Caudate nucleus (tissue), 63 donors: ENCODE measurements at places on chromosomes 5 and 9.

DNA sequence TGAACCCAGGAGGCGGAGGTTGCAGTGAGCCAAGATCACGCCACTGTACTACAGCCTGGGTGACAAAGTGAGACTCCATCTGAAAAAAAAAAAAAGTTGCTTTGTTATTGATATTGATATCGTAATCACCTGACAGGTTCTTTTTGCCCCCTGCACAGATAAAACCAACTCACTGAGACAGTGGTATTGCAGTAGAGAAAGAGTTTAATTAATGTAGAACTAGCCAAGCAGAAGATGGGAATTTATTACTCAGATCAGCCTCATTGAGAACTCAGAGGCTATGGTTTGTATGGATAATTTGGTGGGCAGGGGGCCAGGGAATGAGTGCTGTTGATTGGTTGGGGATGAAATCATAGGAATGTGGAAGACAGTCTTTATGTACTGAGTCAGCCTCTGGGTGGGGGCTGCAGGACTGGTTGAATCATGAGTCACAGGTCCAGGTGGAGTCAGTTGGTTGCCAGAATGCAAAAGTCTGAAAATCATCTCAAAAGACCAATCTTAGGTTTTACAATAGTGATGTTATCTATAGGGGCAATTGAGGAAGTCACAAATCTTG lies 35.8 kb upstream of the MEGF10 start:
- DNase-seq: no peak

DNA sequence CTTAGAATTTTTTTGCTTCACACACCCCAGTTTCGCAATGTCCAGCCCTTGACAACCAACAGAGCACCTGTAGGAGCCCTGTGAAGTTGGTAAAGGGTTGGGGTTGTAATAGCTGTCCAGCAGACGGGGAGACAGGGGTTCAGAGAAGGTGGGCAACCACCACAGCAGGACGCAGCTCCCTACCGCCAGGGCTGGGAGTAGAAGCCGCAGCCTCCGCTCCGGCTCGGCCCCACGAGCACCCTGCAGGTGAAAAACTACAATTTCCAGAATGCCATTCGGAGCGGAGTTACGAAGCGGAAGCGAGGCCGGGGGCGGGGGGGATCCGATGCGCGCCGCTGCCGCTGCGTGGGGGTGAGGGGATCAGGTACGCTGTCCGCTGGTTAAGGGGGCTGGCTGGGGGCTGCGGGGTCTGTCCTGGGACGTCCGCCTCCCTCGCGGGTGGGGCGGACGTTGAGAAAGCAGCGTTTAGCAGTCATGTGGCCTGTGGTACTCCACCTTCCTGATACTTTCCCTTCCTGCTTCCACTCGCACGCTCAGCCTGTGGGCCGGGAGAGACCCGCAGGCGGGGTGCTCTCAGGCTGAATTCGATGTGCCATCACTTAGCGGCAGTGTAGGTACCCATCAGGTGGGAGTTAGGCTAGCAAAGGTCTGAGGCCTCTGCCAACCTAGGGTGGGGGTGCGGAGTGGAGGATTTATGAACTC lies at the start of gene TRMT10B:
TSS of gene TRMT10B (plus strand) at position 317 of the 702 bp plus-strand sequence. CDS start 8,127 bp downstream, outside the sequence.
- peak; percentile 61 for DNase-seq

DNA sequence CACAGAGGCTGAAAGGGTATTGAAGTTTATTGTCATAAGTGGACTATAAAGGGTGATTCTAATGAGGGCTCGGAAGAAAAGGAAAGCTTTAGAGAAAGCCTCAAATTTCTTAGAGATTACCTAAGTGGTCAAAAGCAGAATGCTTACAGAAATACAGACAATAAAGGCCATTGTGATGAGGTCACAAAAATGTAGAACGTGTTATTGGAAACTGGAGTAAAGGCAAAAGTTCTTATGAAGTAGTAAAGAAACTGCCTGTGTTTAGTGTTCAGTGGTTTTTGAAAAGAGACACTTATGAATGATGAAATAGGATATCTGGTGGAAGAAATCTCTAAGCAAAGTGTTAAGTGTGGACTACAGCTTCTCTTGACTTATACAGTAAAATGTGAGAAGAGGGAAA lies 726.9 kb downstream of the DNAH5 start:
- no peak for DNase-seq

DNA sequence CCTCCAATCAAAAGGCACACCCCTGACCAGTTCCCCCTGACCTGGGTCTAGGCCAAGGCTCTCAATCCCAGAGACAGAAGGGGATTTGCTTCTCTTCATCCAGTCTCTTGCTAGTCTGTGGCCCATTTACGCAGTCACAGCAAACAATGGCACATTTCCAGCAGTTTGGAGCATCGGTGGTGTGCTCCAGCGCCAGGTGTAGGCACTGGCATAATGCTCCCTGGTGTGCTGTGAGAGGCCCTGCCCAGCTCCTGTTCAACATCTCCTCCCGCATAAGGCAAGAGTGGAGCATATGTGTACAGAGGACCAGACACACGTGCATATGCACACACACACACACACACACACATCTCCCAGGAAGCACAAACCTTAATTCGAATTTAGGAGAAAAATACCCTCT lies 79.5 kb upstream of the ERCC6L2 start:
- no peak for DNase-seq

DNA sequence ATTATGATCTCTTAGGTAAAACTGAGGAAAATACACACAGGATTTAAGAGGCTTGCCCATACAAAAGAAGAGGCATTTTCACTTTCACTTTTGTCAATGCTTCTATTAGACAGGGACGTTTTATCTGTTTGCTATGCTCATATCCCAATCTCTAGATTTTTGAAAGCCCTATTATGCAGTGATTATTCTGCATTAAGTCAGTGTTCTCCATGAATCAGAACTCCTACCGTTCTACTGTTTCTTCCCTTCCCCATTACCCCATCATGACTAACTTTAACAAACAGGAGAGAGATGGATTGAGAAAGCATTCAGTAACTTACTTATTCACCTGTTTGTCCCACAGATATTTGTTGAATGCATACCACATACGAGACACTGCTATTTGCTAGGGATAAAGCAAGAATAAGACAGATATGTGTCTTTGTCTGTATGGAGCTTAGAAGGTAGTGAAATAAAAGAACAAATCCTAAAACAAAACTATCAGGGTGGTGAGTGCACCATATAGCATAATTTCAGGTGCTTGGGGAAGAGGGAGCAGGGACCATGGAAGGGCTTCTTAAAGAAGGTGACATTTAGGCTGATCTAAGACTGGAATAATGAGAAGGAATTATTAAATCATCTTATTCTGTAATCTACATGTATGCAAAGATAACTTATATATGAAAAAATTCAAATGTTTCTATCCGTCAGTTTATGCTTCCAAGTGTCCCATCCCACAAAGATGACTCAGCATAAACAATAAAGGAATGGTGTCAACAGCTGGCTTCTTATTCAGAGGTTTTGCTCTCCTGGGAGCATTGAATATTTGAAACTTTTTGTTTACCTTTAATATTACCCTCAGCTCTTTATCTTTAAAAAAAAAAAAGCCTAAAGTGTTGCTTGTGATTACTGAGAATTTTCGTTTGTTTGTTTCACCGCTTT lies 328.1 kb downstream of the HINT1 start:
- no peak for DNase-seq

DNA sequence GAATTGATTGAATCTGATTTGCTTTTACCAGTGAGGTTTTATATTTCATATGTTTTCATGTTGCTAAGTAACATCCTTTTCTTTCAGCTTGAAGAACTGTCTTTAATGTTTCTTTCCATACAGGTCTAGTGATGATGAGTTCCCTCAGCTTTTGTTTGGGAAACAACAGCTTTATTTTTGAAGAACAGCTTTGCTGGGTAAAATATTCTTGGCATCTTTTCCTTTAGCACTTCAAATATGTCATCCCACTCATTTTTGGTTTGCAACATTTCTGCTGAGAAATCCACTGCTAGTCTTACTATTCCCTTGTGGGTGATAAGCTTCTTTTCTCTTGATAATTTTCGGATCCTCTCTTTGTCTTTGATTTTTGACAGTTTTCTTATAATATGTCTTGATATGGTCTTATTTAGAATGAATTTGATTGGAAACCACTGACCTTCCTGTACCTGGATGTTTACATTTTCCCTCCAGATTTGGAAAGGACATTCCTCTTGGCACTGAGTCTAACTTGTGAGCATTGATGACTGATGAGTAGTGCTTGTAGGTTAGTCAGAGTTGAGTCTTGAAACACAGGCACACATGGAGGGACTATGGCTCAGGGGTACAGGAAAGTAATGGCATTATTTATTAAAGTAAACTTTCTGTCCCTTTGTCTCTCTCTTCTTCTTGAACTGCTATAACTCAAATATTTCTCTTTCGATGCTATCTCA lies 220.3 kb downstream of the SPATA31D1 start:
- DNase-seq: no peak
